ENCODE measurements at places on chromosomes 1 and 21. TPM values are rescaled to one million over a fixed set of nuclear protein-coding genes. Genes with fewer than 3 reads are reported as not detected.

DNA sequence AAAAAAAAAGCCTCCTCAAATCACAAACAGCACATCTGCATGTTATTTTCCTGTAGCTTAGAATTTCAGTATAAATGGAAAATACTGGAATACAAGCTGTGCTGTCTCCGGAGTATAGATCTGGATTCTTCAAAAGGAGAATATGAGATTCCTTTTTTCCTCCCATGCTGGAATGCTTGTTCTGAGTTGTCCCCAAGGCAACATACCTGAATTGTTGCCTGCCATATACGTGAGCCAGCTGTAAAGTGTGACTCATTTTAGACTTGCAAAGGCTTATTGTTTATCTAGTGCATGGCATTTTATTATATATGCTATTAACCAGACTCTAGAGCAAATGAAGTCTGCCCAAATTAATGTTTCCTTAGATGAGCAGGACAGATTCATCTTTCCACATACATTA lies 95.0 kb upstream of the C1orf105 start:
- peaks cover 9% of the 10 kb centered on the region for H3K4me1 ChIP-seq
- peak; percentile 69 for DNase-seq
- no peaks in the 10 kb centered on the region for H3K36me3 ChIP-seq

GRCh38 chr21:44047996-44048560 lies 36.0 kb downstream of the TRAPPC10 start:
- DNase-seq, result no peak
- no peaks in the 10 kb centered on the region for H3K27me3 ChIP-seq
- no peaks in the 10 kb centered on the region for H3K4me1 ChIP-seq

DNA sequence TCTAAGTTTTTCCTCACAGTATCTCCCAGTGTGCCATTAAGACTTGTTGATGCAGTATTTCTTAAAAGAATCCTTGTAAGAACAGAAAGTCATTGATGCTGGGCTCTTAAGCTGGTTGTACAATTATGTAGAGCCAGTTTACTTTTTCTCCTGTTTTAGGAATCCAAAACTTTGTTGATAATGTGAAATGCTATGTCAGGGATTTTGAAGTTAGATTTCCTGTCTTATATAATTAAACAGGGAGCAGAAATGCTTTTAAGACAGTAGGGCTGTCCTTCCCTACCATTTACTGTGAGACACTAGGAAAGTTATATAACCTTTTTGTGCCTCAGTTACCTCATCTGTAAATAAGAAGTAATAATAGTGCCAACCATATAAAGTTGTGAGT lies 26.0 kb downstream of the CCDC18 start:
- DNase-seq, result no peak
- H3K4me1 ChIP-seq, result no peaks in the 10 kb centered on the region
- H3K27me3 ChIP-seq, result no peaks in the 10 kb centered on the region

GRCh38 chr1:115727706-115728249 lies 40.7 kb downstream of the CASQ2 start:
- H3K4me1 ChIP-seq, result peaks cover 21% of the 10 kb centered on the region
- peak; percentile 36 for DNase-seq
- H3K36me3 ChIP-seq, result no peaks in the 10 kb centered on the region
- H3K27ac ChIP-seq, result peak overlapping the region; percentile 41
- no peak overlapping the region for H3K4me3 ChIP-seq
- H3K27me3 ChIP-seq, result no peaks in the 10 kb centered on the region

DNA sequence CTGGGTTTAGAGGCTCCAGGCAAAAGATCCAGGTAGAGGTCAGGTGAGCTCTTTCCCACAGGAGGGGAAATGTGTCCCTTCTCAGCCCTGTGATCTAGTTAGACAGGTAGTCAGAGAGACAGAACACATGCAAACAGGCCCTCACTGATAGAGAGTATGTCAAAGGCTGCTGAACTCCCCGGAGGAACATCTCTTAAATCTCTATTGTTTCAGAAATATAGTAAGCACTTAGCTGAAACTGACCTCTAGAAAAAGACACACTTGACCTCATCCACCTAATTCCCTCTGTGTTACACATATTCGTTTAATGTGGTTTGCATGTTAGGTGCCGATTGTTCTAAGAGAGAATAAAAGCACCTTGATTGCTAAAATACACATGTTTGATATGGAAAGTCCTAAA lies 23.3 kb downstream of the SUSD4 start:
- no peak for DNase-seq
- no peaks in the 10 kb centered on the region for H3K36me3 ChIP-seq
- no peak overlapping the region for H3K27ac ChIP-seq
- no peak overlapping the region for H3K4me3 ChIP-seq

DNA sequence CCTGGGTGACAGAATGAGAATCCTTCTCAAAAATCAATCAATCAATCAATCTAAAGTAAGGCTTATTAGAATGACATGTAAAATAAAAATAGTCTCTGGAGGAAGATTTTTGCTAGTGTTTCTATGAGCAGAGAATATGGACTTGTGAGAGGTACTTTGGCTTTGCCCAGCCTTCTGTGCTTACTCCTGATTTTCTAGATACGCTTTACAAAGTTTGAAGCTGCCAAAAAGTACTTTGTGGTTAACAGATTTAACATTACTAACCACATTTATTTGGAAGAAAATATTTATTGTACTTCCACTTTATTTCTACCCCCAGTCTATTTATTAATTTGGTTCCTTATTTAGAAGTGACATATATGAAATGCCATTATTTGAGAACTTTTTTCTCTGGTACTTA lies 41.0 kb downstream of the CEP350 start:
- H3K36me3 ChIP-seq, result peaks cover 13% of the 10 kb centered on the region
- no peaks in the 10 kb centered on the region for H3K4me1 ChIP-seq
- H3K27ac ChIP-seq, result no peak overlapping the region
- no peak for DNase-seq
- H3K27me3 ChIP-seq, result no peaks in the 10 kb centered on the region

GRCh38 chr1:67336157-67336556 lies 28.5 kb downstream of the IL12RB2 start:
- H3K4me3 ChIP-seq, result no peak overlapping the region
- H3K36me3 ChIP-seq, result no peaks in the 10 kb centered on the region
- H3K27ac ChIP-seq, result no peak overlapping the region
- 0 out of 2 replicates have a peak, but pooled peaks cover 3% of the 10 kb centered on the region for H3K4me1 ChIP-seq
- DNase-seq, result no peak
- no peaks in the 10 kb centered on the region for H3K27me3 ChIP-seq

DNA sequence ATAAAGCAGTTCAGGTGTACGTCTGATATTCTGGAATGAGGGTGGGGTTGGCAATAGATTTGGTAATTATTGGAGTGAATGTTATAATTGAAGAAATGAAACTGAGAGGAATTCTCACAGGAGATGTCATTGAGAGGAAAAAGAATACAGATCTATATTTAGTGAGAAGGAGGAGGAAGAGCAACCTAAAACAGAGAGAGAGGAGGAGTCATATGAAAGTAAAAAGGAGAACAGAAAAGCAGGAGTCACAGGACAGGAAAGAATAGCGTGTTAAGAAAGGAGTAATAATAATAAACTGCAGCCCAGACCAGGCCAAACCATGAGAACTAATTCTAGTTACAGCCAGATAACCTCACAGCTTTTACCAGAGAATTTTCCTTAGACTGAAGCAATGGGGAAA lies 62.7 kb upstream of the MROH9 start:
- no peaks in the 10 kb centered on the region for H3K36me3 ChIP-seq
- no peak overlapping the region for H3K4me3 ChIP-seq
- no peaks in the 10 kb centered on the region for H3K27me3 ChIP-seq
- no peak for DNase-seq

DNA sequence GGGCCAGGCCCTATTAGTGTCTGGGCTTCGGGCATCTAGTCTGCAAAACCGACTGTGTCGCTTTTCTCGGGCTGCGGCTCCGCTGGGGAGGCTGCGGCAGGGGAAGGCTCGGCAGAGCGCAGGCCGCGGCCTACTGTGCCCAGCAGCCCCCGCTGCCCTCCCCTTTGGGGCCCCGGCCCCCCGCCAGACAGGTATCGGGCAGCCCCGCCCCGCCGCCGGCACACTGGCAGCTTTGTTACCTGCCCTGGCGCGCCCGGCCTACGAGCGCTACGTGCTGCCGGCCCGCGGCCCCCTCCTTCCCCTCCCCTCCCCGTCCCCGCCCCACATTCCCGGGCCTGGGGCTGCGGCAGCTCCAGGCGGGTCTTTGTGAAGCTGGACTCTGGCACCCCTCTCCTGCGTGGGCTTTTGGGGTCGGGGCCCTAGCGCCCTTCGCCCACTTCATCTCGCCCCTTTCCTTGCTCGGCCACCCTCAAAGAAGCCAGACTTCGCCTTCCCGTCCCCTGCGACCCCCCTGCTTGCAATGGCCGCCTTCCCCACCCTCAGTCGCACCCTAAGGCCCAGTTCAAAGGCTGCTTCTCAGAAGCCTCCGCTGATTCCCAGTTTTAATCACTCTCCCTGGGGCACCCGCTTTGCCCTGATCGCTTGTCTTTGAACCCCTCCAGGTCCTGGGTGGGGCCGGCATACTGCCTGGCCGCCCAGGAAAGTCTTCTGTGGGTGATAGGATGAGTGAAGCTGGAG lies 48.9 kb upstream of the SLC2A1 start:
- H3K27ac ChIP-seq, result no peak overlapping the region
- DNase-seq, result peak; percentile 18
- no peak overlapping the region for H3K4me3 ChIP-seq
- H3K4me1 ChIP-seq, result peaks cover 14% of the 10 kb centered on the region
- H3K27me3 ChIP-seq, result no peaks in the 10 kb centered on the region
- H3K36me3 ChIP-seq, result no peaks in the 10 kb centered on the region

DNA sequence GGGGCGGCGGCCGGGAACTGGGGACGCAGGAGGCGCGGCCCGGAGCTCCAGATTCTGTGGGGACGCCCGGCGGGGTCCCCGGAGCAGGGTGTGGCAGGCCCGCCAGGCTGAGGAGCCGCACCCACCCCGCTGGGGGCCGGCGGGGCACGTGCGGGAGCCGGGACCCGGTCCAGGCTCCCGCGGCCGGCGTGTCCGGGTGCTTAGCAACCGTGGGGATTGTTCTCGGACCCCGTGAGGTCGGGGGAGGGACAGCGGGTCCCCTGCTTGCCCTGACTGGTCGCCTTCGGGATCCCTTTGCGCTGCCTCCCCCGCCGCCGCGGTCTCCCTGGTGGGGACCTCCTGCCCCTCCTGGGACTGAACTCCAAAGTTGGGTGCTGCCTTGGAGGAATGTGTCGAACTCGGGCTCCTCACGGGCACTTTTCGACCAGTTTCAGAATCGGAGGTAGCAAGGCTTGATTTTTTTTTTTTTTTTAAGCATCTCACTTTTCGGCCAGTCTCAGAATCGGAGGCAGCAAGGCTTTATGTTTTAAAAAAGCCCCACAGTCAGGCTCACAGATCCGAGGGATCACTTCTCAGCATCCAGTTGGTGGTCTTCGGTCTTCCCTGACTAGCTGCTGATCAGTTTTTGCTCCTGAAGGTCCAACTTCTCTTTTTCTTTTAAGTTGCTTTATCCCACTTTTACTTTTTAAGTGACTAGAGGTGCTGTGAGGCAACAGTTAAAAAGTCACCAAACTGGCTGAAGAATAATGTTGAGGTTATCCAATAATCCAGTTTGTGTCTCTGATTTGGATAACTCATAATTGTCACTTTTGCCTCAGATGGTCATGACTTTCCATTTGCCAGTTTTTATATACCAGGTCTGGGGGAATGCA lies 648 bp downstream of the FAM76A start:
- no peaks in the 10 kb centered on the region for H3K27me3 ChIP-seq
- peak overlapping the region; percentile 12 for H3K27ac ChIP-seq
- H3K36me3 ChIP-seq, result no peaks in the 10 kb centered on the region
- peak overlapping the region; percentile 68 for H3K4me3 ChIP-seq

ST6GALNAC3 gene
- 0.04 TPM for total RNA-seq

LCE1E gene
- total RNA-seq, result not detected

POTED gene
- not detected for total RNA-seq

HSPG2 gene
- 126 TPM for total RNA-seq

NPPB gene
- not detected for total RNA-seq

CD1E gene
- total RNA-seq, result not detected

GBP7 gene
- total RNA-seq, result not detected

PLEKHN1 gene
- total RNA-seq, result 9.1 TPM

CYP4Z1 gene
- total RNA-seq, result not detected

FCMR gene
- 1.2 TPM for total RNA-seq

SLX9 gene
- 22.8 TPM for total RNA-seq
